Left lung (tissue), 14 donors: ENCODE measurements at places on chromosomes 1 and 21. TPM values are rescaled to one million over a fixed set of nuclear protein-coding genes. Genes with fewer than 3 reads are reported as not detected.

The RASSF5 gene
- 10.3 TPM for polyA plus RNA-seq

The C8B gene
- polyA plus RNA-seq = 0.20 TPM

The GUCA2B gene
- not detected for polyA plus RNA-seq

The OR6N1 gene
- polyA plus RNA-seq = not detected

The LRRC7 gene
- 3.4 TPM for polyA plus RNA-seq

The EDARADD gene
- 4.2 TPM for polyA plus RNA-seq

DNA sequence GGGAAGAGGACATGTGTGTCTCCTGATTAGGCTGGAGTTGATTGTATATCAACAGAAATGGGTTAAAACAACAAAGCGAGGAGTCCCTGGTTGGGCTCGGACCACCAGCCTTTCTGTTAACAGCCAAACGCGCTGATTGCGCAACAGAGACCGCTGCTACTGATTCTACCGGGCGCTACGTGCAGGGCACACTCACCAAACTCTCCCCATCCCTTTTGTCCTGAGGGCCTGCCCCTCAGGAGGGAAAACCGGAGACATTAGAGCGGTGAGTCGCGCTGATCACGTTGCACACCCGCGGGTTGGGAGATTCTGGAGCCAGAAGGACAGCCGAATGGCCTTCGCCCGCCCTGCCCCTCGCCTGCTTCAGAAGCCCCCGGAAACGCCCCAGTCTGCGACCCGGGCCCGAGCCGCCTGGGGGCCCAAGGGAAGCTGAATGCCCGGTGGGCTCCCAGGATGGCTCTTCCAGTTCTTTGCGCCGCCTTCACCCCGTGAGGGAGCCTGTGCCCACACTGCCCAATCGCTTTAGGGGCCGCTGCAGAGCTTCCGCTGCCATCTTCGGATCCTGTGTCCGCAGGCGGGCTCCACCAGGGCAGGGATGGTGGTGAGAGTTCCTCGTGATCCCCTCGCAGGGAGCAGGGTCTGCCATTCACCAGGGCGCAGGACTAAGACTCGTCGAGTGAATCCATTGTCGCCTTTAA, 165.4 kb upstream of the NBPF11 start:
- DNase-seq = peak; percentile 67

DNA sequence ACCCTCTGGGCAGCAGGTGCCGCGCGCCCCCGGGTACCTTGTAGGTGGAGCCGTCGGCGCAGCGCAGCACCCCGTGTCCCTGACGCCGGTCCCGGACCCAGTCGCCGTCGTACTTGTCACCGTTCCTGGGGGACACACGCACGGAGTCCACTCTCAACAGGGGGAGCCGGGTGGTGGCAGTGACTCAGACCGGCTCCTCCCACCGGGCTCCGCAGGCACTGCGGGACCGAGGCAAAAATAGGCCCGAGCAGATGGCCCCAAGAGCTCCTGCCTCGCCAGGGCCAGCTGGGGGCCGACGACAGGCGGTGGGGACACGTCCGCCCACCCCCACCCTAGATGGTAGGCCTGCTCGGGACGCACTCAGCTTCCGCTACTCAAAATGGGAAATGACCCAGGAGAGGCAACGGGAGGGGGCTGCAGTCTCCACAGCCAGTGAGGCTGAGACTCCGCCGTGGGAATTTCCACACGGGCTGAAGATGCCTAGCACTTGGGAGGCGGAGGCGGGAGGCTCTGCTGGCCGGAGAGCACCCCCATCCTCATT, 6.3 kb downstream of the MORN1 start:
- DNase-seq = peak; percentile 80

DNA sequence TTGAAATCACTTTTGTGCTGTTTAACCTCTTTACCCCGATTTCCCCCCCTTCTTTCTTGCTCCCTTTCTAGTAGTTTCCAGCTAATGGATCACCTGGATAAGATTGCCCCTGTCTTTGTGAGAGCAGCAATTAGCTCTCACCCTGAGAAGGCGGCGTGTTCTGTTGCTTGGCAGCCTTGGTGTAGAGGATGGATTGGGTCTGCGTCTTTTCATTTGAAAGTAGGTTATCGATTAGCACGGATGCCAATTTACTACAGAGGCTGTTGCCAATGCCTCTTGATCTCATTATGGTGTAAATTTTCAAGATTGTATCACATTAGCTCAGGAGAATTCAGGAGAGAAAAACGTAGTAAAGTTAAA, 26.4 kb downstream of the KIF26B start:
- DNase-seq = no peak

DNA sequence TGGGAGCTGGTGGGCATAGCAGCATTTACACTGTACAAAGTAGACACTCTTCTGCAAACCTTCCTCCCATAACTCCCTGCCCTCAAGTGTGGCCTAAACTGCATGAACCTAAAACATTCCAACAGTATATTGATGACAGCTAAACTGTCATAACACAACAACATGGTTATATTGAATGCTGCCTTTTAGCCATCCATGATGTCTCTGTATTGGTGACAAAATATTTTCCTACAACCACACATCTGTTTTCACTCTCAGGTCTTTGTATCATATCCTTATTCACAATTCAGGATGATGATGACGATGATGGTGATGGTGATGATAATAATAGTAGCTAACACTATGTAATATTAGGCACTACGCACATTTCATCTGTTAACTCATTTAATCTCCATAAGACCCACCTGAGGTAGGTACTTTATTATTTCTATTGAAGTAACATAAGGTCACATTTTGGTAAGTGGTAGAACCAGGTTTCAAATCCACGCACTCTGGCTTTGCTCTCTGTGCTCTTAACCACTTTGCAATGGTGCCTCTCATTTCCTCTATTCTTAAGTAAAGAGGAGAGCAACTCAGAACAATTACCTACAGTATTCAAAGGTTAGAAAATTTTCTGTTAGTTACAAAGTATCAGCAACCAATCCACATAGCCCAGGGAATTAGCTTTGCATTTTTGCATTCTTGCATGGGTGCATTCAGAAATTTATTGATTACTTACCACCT, 185.1 kb upstream of the LMO4 start:
- no peak for DNase-seq

GRCh38 chr1:56627019-56627635, 18.0 kb upstream of the PRKAA2 start:
- no peak for DNase-seq

DNA sequence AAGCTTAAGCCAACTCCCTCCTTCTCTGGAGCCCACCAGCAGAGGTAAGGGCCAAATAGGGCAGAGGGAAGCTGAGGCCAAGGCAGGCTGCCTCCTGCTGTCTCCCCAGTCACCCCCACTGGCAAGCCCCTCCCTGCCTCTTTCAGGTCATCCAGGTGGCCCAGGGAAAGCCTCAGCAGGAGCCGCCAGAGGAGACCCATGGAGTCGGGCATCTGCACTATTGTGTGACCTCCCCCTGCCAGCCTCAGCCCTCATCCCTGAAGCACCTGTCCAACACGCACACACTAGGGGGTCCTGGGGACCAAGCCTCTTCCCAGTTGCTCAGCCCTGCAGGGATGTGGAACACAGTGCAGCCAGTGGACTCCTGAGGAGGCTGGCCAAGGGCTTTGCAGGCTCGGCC, 5.3 kb upstream of the NAXE start:
- no peak for DNase-seq

DNA sequence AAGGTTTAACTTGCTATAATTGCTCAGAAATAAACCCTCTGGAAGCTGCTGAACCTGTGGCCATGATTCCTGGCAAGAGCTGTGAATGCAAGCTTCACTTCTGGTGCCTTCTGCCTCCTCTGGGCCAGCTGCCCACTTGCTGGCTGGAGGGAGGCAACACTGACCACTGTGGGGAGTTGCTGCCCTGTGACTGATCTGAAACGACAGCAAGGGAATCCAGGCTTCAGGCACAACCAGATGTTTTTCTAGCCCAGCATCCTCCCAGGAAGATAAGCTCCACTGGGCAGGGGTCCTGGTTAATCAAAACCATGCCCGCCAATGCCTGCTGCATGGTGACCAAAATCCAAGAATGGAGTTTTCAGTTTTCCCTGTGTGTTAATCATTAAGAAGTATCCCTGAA, 180.0 kb upstream of the HMGB4 start:
- no peak for DNase-seq

- no peak for DNase-seq
These were observed 184.4 kb downstream of the COQ8A start for GRCh38 chr1:227124473-227124872.

- DNase-seq = peak; percentile 22
These were observed 71.0 kb downstream of the TRIM11 start for GRCh38 chr1:228335406-228336307.
